IPS DF 6.9 (cell line): ENCODE measurements at places on chromosomes 7 and 10.

- no peak for DNase-seq
Observed at GRCh38 chr10:71882813-71883659, 32.0 kb upstream of the PSAP start.

- DNase-seq, result no peak
Observed at GRCh38 chr7:3380886-3381685, 80.0 kb downstream of the SDK1 start.

GRCh38 chr10:73902351-73902750 is 8.6 kb upstream of the PLAU start:
- no peak for DNase-seq

DNA sequence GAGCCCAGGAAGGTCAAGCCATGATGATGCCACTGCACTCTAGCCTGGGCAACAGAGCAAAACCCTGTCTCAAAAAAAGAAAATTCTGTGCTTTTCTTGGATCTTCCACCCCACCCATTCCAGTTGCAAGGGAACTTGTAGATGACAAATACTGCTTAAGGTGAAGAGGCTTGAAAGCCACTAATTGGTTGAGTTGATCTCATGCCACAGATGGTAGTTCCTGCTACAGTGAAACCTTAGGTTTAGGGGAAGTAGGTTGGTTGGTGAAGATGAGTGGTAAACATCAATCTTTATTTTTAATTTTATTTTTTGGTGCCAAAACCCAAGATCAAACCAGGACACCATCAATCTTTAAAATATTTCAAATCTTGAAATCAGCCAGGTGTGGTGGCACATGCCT is 2.9 kb upstream of the GDI2 start:
- DNase-seq, result no peak

DNA sequence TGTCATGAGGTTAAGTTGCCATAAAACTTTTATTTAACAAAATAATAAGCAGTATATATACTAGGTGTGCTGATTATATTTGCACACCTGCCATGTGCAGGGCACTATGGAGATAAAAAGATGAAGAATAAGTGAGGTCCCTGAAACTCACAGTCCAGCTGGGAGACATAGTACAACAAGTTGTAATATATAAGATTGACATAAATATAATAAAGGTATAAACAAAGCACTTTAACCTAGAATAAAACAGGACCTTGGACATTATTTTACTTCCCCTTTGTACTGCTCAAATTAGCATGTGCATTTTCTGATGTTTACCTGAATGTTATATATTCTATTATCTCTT is 6.2 kb downstream of the STK17A start:
- no peak for DNase-seq

GRCh38 chr7:140635816-140636215 is 4.8 kb downstream of the DENND2A start:
- no peak for DNase-seq

DNA sequence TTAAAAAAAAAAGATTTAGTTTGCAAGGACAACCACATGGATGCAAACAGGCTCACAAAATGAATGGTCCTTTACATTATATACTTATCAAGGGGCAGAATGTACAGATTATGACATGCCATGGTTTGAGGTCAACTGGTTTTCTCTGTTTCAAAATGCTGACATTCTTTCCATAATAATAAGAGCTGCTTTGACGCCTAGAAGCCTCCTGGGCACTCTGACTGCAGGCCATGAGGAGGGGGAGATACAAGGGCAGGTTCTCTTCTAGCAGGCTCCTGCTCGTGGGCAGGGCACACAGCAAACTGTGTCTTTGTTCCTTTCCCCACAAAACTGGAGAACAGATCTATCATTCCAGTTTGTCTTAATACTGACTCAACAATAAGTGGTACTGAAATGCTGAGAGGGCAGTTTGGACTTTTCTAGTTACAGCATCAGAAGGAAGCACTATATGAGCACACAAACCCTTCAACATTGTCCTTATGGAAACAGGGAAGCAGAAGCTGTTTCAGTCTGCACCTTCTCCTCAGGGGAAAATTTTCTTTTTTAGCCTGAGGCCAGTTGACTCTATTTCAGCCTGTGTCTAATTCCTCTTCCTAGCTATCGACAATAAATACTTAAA is 314.9 kb upstream of the AOAH start:
- DNase-seq, result no peak

DNA sequence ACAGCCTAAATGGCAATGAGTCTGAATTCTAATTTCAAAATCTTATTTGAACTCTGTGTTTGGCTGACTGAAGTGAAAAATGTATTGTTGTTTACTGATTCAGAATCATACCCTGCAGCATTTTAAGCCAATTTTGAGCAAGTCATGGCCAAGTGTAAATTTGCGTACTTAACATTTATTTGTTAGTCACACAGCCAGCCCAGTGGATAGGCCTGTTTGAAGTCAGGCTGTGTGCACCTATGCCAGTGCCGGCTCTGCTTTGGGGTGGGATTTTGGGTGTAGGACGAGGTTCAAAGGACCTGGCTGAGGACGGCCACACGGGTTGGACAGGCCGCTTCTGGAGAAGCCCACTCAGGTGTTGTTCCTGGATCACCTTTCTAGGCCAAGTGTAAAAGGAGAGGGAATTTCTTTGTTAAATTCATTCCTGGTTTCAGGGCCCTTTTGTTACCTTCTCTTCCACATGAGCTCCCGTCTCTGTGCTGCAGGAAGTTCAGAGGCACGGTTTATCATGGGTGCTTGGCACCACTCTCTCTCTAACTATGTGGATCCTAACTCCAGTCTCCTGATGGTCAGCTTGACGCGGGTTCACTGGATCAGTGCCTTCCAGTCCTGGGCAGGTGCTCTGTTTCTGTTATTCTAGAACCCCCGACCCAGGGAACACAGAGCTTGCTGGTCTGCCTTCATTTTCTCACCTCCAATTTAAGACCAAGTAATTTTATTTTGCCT is 84.7 kb downstream of the CCNY start:
- DNase-seq, result no peak

- no peak for DNase-seq
Observed at GRCh38 chr7:4787947-4788626, 12.7 kb downstream of the AP5Z1 start.

DNA sequence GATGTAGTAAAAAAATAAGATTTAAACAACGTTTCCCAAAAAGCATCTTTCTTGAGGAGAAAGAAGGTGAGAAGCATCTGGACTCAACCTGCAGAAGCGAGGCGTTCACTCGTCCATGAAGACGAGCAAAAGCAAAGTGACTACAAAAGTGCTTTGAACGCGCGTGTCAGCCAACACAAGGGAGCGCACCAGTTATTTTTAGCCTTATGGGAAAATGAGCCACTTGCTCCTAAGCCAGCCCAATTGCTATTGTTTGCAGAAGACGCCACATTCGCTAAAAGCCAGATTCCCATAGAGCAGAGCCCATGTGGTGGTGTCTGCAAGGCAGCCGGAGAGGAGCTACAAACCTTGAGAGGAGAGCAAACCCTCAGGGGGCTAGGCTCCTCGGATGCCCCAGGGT is 122.5 kb downstream of the FAM53B start:
- no peak for DNase-seq

DNA sequence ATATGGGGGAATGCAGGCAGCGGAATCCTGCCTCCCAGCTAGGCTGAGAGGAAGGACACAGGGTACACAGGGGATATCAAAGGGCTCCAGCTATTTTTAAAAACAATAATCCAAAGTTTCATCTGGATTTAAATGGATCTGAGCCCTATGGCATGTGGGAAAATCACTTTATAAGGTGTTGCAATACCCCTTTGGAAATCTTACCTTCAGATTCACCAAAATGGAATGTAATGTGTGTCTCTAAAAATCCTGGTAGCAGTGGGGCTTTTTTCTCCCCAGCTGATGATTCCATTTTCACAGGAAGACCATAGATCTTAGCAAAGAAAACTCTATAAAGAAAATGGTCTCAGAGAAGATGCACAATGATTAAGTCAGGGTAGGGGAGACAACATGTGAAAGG is 722.2 kb downstream of the PARD3 start:
- no peak for DNase-seq

DNA sequence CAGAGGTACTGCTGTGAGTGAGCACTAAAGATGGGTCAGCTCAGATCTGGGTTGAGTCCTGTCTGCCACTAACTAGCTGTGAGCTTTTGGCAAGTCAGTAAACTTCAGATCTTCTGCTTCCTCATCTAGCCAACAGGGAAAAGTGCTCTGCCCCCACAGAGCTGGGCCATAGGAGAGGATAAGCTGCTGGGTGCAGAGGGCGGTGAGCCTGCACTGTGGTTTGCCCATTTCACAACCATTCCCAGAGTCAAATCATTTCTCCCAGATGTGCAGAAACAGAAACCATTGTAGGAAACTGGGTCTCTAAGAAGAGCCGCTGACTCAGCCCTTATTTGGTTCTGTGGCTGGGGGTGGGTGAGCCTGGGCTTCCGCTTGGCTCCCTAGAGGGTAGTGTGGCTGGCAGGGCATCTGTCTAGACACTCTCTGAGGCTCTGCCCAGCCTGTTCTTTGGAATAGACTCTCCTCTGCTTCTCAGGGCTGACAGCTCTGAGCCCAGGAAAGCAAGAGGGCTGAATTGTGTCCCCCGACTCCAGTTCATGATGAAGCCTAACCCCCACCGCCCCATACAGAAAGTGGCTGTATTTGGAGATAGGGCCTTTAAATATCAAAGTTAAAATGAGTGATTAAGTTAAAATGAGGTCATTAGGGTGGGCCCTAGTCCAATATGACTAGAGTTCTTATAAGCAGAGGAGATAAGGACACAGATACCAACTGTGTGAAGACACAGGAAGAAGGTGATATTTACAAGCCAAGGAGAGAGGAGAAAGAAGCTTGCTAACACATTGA is 29.5 kb upstream of the ARHGAP22 start:
- DNase-seq, result no peak
